ENCODE measurements at places on chromosomes 12 and 14.

DNA sequence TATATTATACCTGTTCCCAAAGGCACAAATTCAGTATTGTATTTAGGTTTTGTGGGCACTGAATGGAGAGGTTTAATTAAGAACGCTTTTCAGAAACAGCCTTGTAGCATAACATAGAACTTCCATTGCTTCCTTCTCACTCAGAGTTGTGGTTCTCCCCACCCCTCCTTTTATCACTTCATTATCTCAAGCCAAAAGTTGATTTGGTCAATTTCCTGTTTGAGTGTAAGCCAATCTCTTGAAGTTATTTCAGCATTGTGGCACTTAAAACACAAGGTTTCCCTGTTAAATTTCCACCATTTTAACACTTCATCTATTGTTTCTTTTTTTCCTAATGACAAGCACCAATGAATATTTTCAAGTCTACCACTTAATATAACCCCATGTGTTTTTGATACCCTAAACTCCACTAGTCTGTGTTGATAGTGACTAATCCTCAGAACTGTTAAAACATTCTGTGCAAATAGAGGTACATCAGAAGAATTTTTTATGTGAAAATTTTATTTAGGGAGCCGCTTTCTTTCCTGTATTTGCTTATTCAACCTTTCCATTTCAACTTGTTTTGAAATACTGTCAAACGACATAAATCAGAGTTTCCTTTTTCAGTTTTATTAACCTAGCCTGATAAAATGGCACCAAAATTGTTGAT, 340.1 kb downstream of the BCAT1 start:
- no peak for DNase-seq

DNA sequence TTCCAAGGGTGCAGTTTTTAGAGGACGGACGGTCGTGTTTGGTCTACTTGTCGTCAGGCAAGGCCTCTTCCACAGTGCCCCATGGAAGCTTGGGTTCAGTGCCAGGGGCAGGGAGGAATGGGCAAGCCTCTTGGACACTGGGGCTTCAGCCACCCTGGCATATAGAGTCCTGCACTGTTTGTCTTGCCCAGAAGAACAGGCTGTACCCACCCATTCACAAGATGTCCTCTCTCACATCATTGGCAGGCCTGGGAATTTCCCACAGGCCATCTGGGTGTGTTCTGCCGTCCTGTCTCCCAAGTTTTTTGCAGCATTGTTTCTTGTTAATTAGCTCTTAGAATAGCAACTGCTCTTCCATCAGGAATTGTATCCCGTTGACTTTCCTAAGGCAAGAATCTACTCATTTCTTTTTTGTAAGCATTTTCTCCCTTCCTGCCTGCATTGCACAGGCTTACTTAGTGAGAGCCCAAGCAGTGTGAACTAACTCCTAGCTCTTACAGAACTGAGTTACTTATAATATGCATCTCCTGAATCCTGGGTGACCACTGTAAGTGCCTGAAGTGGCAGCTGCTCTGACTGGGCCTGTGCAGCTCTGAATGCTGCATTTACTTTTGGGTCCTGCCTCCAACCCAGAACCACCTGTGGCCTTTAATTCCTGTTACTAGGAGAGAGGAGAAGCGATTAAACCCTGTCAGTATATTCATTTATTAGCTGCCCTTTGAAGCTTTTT, 149.4 kb upstream of the HIF1A start:
- DNase-seq, result peak; percentile 40

DNA sequence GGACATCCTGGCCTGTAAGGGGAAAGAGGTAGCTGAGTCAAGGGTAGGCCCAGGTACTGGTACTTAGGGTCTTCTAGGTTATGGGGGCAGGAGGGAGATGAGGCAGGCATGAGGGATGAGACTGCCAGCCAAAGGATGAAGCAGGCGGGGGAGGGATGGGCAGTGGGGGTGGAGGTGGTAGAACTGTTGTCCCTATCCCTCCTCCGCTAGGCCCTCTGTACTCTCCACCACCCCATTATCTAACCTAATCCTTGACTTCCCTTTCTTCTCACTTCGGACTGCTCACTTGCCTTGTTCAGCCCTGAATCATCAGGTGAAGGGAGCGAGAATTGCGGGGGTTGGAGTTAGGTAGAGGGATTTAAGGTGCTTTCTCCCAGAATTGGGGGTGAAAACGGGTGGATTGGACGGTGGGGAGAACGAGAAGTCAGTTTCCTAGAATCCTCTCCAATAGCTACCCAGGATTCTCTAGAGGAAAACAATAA, 562 bp downstream of the PAN2 start:
- DNase-seq, result no peak

DNA sequence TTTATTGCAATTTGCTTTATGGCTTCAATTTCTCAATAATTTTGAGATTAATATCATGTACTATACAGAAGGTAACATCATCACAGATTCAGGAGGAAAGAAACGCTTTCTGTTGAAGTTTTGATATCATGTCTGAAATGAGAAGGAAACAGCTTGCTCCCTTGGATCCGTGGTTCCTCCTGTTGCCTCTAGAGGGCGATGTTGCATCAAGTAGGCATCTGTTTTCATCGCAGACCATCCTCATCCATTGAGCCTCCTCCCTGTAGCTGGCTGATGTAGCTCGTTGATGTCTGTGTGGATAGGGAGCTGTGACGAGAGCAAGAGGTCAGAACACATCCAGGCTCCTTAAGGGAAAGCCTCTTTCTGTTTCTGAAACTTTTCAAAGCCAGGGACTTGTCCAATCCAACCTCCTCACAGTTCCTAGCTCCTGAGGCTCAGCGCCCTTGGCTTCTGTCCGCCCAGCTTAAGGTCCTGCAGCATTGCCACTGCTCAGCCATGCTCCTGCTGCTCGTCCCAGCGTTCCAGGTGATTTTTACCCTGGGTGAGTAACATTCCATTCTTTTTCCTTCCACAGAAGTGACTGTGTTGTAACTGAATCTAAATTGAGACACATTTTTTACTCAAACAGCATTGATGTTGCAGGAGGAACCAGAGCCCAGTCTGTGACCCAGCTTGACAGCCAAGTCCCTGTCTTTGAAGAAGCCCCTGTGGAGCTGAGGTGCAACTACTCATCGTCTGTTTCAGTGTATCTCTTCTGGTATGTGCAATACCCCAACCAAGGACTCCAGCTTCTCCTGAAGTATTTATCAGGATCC, 304.8 kb upstream of the OR4E1 start:
- no peak for DNase-seq

- no peak for DNase-seq
Observed at GRCh38 chr12:92393504-92393903, 247.9 kb upstream of the BTG1 start.

DNA sequence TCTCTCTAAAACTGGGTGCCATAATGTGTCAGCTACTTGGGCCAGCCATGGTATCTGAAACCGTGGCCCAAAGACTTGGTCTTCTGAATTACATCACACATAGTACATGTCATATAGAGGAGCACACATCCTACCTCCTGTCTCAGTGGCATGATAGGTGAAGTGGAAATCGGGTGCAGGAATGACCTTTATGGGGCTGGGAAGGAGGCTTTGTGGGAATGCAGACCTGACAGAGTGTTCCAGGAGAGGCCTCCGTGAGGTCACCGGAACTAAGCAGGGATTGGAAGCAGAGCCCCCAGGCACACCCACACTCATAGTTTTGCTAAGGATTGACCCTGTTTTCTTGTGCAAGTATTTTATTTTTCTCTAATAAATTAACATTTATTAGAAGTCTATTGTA, 82.6 kb downstream of the NTF3 start:
- no peak for DNase-seq

- no peak for DNase-seq
Observed at GRCh38 chr14:79426103-79426755, 785.1 kb downstream of the DIO2 start.

DNA sequence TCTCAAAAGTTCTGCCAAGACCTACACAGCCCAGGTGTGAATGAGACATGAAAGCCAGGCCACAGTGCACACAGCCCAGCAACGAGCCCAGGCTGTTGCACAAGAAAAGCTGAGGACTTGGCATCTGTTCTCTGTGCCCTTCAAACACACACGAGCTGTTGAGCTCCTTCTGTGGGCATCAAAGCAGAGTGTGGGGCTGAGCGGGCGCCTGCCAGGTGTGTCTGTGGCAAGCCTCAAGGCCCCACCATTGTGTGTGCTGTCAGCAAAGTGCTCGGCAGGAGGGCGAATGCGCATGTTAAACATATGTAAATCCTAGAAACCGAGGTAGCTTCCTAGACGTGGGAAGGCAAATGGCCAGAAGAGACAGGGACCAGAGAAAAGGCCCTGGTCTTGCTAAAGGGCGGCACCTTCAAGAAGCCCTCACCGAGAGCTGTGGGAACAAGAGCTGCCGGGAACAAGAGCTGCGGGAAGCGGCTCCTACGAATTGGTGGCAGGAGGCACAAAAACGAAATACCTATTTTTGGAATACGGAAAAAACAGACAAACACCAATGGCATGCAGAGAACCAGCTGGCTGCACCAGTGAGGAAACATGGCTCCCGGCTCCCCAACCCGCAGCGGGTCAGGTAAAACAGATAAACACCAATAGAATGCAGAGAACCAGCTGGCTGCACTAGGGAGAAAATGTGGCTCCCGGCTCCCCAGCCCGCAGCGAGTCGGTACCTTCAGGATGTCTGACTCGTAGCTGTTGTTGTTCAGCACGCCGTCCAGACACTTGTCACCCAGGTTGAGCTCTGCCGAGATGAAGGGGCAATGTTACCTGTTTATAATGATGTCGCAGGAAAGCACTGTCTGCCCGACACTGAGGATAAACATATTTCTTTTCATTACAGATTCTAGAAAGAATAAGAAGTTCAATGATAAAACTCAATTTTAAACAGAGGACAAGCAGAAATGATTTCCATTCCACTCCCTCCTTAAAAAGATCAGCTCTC, 19.0 kb upstream of the GOLGA3 start:
- DNase-seq, result no peak

GRCh38 chr12:19665121-19665900, 226.0 kb downstream of the AEBP2 start:
- DNase-seq, result no peak

DNA sequence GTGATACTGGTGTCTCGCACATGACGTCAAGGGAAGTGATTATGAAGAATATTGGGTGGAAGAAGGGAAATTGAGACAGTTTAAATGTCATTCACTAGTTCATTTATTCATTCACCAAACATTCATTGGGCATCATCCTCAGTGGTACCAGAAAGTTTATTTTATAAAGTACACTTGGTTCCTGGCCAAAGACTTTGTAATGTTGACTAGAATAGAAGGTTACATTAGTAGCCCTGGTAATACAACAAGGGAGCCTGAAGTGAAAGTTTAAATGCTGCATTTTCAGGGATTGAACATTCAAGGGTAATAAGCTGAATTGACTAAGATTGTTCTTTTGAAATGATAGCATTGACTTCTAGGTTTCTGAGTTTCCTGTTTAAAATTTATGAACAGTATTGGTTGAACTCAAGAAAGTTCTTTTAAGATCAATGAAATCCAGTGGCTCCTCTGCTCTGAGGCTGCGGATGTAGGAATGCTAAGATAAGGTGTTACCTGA, 236.8 kb upstream of the BTG1 start:
- DNase-seq, result no peak

DNA sequence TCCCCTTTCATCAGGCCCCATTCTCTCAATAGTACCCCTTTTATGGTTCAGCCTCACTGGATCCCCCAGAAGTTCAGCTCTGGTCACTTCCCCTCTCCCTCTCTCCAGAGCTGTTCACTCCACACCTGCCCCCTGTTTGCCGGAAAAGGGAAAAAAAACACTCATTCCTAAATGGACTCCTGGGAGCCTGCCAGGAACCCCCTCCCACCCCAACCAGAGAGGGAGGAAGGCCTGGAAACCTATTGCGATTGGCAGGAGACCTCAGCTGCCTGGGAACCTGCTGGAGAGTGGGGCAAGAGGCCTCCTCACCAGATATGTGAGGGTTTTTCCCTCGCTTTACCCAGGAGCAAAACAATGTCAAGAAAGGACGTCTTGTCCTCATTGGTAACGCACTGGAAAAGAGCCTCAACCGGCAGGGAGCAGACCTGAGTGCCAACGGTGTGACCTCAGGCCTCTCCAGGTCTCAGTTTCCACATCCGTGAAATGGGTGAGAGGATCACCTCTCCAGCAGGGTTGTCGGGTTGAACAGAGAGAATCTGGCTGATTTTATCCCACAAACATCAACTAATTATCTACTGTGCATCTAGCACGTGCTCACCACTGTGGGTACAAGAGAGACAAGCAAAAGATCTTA, 4.6 kb downstream of the DTX1 start:
- peak; percentile 41 for DNase-seq

DNA sequence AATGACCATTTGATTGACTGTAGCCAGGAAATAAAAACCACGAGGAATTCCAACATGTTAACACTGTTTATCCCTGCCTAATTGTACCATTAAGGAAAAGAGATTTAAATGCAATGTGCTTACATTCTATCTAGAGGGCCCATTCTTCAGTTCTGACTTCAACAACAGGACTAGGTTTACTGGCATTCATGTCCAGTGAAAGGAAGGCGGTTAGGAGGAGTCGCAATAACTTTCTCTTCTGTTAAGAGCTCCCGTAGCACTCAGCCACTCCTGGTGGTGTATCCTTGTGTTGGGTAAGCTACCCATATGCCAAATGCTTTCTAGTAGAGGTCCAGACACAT, 154.7 kb downstream of the STXBP6 start:
- DNase-seq, result no peak

GRCh38 chr14:20295067-20295466, 10.7 kb downstream of the TTC5 start:
- no peak for DNase-seq

GRCh38 chr12:66196806-66197205, 7.8 kb downstream of the IRAK3 start:
- no peak for DNase-seq

- no peak for DNase-seq
Observed at GRCh38 chr12:21672146-21672545, 14.5 kb upstream of the LDHB start.

DNA sequence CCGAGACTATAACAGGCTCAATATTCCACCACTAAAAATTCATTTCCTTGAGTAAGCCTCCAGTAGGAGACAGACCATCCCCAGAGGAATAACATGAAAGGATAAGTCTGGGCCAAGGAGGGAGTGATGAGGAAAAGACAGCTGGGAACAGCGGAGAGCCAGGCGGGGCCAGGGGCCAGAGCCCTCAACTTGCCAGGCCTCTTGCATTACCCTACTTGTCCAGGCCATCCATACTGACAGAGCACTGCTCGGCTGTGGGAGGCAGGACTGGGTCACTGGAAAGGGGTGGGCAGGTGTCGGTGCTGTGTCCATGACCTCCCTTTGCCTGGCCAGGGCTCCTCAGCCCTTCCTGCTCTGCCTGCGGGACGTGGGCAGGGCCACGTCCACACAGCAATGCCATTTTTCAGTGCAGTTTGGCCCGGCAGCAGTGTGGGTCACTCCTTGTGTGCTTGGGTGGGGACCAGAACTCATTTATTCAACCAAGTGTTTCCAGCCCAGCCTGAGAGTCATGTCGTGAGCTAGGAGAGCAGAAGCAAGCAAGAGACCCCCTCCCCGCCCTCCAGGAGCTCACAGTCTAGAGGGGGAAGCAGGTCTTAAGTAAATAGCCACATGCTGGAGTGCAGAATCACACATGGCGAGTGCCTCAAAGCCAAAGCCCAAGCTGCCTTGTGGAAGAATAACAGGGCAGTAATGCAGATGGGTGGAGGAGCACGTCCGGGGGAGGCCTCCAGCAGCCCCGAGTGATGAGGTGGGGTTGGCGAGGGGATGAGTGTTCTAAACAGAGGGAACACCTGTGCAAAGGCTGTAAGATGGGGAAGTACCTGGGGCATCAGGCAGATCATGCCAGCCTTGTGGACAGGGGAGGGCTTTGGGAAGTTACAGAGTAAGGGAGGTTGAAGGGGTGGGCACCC, 8.9 kb upstream of the FAIM2 start:
- no peak for DNase-seq
